ENCODE measurements at places on chromosomes 11 and 22.
A peak's percentile ranks its signal among the peaks of the same experiment; 100 is the strongest.

- no peak for DNase-seq
These were observed 6.5 kb downstream of the ADORA2A start for GRCh38 chr22:24433828-24434470.

DNA sequence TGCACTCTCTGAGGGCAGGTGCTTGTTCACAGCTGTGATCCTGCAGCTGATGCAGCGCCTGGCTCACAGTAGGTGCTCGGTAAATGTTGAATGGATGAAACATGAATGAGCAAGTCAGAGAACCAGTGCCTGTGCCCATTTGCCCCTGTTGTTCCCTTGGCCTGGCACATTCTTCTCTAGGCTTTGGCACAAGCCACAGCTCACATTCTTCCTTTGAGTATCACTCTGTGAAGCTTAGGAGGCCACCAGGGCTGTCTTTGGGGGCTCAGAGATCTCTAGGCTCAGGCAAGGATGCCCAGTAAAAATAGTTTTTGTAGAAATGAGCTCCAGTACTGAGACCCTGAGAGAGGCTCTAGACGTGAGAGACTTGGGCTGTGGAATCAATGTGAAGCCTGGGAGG, 144.6 kb upstream of the NAV2 start:
- no peak for DNase-seq

DNA sequence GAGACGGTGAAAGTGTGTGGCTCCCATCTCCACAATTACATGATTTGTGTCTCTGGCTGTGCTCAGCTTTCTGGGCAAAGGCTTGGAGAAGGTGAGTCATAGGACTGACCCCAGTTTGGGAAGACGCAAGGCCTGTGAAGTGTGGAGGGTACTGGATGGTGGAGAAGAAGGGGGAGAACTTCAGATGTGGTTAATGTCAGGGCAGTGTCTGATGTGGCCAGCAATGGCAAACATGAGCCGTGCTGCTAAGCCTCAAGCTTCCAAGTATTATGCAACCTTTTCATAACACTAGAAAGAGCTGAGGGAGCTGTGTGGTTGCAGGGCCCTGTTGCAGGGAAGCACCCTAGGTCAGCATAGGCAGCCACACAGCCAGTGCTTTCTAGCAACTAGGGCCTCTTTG, 110.9 kb downstream of the NTM start:
- no peak for DNase-seq

DNA sequence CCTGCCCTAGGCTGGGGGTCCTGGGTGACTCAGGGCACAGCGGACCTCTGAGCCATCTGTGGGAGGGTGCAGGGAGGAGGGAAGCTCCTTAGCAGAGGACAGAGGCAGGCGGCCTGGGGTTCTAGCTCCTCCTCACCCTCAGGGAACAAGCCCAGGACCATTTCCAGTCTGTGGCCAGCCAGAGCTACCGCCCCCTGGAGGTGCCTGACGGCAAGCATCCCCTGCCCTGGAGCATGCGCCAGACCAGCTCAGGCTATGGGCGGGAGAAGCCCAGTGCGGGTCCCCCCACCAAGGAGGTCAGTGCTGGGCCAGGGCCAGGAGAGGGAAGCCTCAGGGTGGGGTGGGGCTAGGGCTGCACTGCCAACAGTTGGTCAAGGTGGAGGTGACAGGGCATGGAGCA, 26.0 kb upstream of the LRRC10B start:
- DNase-seq: no peak

GRCh38 chr11:110392056-110392455, 37.7 kb upstream of the FDX1 start:
- no peak for DNase-seq

DNA sequence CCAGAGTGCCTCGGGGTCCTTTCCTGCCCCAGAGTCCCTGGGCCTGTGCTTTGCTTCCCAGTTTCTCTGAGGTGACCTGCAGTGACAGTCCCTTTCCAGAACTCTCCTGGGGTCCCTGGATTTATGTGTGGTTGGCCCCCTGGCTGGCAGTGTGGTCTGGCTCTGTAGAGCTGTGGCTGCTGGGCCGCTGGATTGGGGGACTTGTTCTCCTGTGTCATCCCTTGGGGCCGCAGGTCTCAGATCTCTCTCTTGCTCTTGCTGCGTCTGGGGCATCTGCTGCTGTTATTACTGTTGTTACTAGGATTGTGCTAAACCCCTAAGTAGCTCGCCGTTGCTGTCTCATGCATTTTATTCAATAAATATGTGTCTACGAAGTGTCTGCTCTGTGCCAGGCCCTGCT, 31.9 kb downstream of the FAM83F start:
- DNase-seq: no peak

GRCh38 chr11:11318461-11318860, 34.6 kb downstream of the CSNK2A3 start:
- DNase-seq: no peak

DNA sequence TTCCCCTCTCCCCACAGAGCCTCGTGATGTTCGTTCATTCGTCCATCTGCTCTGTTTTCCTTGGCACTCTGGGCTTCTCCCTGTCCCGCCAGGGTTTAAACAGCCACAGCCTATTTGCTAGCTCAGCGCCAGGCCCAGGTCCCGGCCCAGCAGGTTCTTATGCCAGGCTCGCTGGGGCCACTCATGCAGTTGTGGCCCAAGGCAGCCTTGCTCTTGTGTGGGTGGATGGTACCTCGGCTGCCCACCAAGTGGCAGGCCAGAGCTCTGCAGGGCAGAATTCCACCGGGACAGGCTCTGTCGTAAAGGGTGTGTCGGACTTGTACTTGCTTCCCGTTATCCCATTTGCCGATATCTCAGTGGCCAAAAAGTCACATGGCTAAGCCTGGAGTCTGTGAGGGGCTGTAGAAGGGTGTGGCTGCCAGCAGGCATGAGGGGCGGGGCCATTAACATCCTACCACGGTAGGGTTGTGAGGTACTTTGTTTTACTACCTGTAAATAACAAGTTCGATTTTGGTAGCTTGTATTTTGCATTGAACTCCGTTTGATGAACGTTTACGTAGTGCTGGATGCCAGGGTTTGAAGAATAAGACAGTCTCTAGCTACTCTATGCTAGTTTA, 7.9 kb downstream of the FAM118A start:
- DNase-seq: no peak

GRCh38 chr11:105738251-105738650, 128.4 kb downstream of the GRIA4 start:
- no peak for DNase-seq

GRCh38 chr11:132734217-132734616, 798.1 kb downstream of the OPCML start:
- DNase-seq: peak; percentile 58

GRCh38 chr11:117022526-117022925, 75.7 kb downstream of the SIK3 start:
- no peak for DNase-seq

GRCh38 chr11:8333811-8334401, 70.2 kb upstream of the LMO1 start:
- no peak for DNase-seq

DNA sequence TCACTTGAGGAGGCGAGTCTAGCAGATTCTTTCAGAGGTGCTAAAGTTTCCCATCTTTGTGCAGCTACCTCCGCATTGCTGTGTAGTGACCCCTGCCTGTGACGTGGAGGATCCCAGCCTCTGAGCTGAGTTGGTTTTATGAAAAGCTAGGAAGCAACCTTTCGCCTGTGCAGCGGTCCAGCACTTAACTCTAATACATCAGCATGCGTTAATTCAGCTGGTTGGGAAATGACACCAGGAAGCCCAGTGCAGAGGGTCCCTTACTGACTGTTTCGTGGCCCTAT, 8.9 kb upstream of the SAMM50 start:
- DNase-seq: no peak

- no peak for DNase-seq
These were observed 8.0 kb downstream of the CAPN5 start for GRCh38 chr11:77074626-77075221.

DNA sequence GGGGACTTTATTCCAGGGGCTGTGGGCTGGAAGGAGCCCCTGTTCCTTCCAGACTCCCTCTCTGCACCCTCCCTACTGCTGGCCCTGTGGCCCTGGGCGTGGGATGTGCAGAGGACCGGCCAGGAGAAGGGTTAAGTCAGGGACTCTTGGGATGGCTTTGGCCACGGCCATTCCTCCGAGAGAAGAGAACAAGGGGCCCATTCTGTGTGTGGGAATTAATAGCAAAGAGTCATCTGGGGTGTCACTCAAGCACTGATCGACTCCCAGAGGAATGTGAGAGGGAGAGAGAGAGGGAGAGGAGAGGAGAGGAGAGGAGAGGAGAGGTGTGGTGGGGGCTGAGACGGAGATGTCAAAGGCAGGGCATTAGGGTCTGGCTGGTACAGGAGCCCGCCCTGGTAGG, 14.2 kb upstream of the SOX10 start:
- no peak for DNase-seq

DNA sequence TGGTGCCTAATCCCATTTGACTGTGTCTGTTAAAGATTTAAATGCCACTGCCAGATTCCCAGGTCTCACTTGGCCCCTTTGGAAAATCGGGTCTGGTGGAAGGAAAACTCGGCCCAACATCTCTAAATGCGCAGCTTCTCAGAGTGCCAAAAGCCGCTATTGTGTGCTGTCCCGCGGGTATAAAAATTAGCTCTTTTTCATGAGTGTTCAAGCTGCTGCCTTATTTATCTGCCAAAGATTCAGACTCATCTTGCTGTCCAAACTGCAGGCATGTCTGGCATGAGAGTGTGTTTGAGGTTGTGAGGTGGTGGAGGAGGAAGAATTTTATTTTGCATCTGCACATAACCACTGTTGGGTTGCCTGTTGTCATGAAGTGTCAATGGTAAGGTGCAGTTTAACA, 91.4 kb downstream of the NELL1 start:
- DNase-seq: no peak

DNA sequence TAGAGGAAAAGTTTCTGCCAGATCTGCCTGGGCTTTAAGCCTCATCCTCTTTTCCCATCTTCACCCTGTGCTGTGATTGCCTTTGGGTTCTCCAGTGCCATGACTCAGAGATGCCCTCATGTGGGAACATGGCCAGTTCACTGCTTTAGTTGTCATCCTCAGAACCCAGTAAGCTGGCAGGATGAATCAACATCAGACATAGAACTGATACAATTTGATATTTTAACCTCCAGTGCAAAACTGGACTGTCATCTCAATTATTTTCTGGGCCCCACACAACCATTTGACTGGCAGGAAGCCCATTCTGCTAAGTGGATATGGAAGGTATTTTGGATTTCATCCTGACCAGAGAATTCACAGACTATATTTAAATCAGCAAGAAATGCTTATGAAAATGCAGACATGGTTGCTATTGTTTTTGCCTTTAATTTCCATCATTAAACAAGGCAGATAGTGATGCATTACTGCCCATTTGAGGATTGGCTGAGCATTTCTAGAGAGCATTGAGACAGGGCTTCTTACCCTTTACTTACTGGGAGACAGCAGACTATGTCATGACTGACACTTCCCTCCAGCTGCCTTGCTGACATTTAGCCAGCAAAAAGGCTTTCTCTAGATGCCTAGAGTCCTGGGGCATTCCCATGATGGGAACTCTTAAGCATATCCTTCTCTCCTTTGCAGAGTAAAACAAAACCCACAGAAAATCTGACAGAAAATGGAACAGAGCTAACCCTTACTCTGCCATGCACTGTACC, 327.1 kb upstream of the MTNR1B start:
- DNase-seq: no peak

- no peak for DNase-seq
These were observed 39.7 kb downstream of the FAT3 start for GRCh38 chr11:92264350-92264749.

DNA sequence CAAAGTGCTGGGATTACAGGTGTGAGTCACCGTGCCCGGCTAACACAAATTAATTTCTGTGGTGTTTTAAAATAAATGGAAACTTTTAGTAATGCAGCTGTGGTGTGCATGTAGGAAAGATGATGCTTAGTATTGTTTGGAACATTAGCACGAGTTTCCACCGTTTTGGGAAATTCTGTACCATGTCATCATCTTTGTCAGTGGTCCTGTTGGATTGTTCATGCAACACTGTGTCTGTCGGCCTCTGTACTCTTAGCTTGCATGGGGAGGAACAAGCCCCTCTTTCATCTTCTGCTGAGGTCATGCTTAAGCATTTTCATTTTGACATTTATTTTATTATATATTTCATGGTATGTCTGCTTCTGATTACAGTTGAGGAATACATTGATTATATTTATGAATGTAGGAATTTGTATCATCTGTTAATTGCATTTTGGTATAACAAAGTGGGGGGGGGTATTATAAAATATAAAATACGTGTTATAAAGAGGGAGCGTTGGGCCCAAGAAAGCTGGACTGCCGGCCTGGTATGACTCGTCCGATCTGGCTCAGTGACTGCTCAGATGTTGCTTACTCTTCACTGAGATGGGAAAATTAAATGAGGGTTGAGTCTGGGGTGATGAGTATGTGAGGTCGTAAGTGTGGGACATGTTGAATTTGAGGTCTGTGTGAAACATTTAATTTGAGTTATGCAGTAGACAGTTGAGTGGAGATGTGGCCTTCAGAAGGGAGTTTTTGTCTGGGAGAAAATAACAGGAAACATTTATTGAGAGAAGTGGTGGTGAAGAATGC, 28.7 kb downstream of the CECR2 start:
- peak; percentile 47 for DNase-seq

DNA sequence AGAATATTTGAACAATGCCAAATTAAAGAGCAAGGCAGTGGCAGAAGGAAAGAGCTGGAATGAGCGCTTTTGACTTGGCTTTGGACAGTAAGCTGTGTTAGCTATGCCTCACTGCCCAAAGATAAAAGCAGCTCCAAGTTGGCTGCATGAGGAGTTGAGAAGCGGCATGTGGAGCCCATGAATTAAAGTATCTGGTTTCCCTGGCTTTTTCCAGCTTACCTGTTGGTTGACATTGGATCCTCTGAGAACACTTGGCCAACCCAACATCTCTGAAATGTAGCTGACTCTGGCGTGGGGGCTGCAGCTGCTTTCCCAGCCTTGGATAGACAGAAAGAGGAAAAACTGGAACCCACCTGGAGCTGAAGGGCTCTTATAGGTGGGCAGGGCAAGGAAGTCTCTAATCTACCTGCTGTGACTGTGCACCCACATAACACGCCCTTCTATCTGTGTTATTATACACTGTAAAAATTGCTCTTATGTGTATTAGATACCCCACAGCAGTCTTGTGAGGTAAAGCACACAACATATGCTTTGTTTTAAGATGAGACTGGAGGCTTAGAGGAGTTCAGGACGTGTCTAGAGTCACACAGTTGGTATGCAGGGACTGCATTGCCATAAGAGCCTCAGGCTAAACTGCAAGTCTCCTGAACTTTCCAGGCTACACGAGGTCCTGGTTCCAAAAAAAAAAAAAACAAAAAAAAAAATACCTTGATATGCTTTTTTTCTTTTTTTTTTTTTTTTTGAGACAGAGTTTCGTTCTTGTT, 5.8 kb downstream of the UBASH3B start:
- no peak for DNase-seq

GRCh38 chr11:109362059-109362458, 59.9 kb upstream of the C11orf87 start:
- DNase-seq: no peak

- no peak for DNase-seq
These were observed 13.6 kb upstream of the TMEM216 start for GRCh38 chr11:61378713-61379313.

GRCh38 chr22:50548040-50548920, 2.6 kb downstream of the KLHDC7B start:
- DNase-seq: no peak

DNA sequence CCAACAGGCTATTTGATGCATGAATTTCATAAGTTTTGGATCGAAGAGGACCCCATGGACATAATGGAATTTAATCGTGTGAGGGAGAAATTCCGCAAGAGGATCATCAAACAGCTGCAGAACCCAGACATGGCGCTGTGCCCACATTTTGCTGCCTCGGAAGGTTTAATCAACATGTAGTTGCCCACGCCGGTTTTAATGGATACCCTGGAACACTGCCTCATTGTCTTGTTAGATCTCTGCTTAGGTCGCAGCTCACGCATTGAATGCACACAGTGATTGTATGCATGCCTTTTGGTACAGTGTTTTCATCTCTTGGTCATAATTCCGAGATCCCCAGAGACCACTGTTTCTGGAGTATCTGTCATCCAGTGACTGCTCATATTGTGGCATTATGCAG, 46.8 kb downstream of the SLN start:
- no peak for DNase-seq

Data from kidney epithelial cell (primary cell).